ENCODE measurements at places on chromosomes 5 and 9.
A peak's percentile ranks its signal among the peaks of the same experiment; 100 is the strongest.

- DNase-seq, result no peak
Measured at GRCh38 chr5:31221001-31221400, 27.5 kb downstream of the CDH6 start.

GRCh38 chr9:37290940-37291485, 131.5 kb upstream of the GRHPR start:
- DNase-seq, result no peak

- no peak for DNase-seq
Measured at GRCh38 chr9:19623941-19624340, 164.9 kb downstream of the SLC24A2 start.

- no peak for DNase-seq
Measured at GRCh38 chr5:112552216-112552615, 133.1 kb upstream of the EPB41L4A start.

DNA sequence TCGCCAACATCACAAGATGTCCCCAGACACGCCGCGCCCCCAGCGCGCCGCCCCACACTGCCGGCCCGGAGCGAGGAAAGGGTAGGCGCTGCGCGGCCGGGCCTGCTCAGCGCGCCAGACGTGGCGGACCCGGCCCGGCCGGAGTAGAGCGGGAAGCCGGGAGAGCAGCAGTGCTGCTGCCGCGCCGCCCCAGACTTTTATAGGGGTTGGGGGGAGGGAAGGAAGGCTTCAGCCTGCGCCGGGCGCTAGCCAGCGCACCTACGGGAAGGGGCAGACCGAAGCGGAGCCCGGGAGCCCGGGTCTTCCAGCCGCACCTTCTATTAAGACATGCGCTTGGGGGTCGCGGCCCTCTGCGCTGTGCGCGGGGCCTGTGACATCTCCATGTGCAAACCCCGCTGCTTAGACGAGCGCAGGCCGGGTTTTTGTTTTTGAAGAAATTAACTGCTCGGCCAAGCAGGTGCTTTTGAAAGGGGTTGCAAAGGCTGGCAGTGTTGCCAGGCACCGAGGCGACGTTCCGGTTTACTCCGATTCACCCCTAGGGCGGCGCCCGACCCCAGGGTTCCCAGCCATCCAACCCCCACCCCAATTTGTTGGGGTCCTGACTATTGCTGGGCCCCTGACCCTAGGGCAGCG, 353 bp upstream of the PAX5 start:
- peak; percentile 88 for DNase-seq

DNA sequence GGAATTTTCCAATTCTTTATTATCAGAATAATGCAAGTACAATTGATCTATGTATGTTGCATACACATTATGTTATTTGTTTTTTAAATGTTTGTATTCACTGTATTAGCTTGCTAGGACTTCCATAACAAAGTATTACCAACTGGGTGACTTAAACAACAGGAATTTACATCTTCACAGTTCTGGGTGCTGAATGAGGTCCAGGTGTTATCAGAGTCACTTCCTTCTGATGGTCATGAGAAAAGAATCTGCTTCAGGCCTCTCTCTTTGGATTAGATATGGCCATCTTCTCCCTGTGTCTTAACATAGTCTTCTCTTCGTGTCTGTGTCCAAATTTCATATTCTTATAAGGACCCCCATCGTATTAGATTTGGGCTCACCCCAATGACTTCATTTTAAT, 229.1 kb upstream of the TRPC7 start:
- DNase-seq, result no peak

- DNase-seq, result no peak
Measured at GRCh38 chr9:121645853-121646807, 5.3 kb upstream of the DAB2IP start.

GRCh38 chr5:155948576-155948975, 378.4 kb upstream of the SGCD start:
- DNase-seq, result no peak

DNA sequence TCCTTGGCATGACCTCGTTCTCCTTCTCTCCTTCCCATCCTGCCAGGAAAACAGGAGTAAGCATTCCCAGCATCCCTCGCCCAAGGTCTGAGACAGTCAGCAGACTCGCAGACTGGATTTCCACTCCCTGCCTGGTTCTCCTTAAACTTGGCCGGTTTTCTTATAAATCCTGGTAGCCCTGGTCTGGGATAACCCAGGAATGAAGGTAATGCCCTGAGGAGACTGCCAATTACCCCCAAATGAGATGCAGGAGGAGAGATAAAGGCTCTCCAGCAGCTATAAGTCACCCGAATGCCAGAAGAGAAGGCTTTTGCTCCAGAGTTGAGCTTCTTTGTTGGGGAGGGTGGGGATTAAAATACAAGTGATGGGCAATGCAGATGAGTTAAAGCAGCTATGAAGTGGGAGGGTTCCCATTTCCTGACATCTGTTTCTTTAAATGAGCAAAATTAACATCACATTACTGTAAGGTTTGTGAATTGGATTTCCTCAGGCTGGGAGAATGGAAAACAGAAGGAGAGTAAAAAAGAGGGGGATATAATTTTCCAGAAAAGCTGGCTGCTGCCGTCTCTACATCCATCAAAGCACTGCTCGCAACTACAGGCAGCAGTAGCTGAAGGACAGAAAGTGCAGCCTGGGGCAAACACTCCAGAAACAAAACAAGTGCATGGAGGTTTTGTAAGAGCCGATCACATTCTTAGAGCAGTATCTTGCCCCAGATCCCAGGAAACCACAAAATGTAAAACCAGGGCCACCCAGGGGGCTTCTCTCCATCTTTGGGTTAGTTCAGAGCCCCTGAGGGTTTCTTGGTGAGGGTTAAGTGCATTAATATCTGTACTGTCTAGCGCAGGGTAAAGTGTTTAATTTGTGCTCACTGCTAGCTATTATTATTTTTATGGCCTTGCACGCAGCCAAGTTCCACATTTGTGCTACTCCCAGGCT, 177.6 kb upstream of the PANK3 start:
- no peak for DNase-seq

DNA sequence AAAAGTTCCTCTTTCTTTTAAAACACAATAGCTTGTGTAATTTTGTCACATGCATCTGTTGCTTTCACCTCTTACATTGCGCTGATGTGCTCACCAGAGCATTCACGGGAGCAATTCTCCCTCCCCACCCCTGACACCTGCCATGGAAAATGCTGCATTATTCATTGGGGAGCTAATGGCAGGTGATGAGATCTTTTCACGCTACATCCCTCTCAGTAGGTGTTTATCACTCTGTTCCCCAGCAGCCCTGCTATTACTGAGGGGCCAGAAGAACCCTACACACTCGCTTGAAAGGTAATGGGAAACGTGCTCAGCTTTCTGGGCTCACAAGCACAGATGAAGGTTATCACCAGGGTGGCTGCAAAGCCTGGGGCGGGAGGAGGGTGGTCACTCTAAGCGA, 398.0 kb downstream of the PSAT1 start:
- peak; percentile 47 for DNase-seq

DNA sequence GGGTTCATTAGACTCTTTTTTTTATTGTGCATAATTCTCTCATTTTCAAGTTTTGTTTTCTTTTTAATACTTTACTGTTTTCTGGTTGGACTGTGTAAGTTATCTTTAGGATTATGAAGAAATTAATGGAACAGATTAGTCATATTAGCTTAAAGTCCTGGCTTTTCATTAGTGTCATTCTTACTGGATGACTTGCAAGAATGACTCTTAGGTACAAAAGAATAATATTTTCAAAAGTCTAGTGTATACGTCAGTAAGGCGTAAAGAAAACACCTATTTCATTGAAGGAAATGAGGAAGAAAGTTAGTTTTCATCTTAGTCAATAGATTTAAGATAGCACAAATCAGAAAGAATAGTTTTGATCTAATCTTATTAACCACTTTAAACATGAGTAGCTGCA, 20.4 kb downstream of the UHRF2 start:
- DNase-seq, result no peak

Measured in naive B cell (primary cell).